ENCODE measurements at places on chromosomes 1 and 21.

GRCh38 chr1:171654942-171655745 lies 2.7 kb upstream of the MYOC start:
- H3K27ac ChIP-seq: peak overlapping the region; percentile 84
- DNase-seq: peak; percentile 88
- H3K27me3 ChIP-seq: no peaks in the 10 kb centered on the region
- no peak overlapping the region for H3K4me3 ChIP-seq
- H3K36me3 ChIP-seq: no peaks in the 10 kb centered on the region
- H3K4me1 ChIP-seq: peaks cover 32% of the 10 kb centered on the region

GRCh38 chr1:14539953-14540563 lies 58.4 kb upstream of the KAZN start:
- no peaks in the 10 kb centered on the region for H3K4me1 ChIP-seq
- no peaks in the 10 kb centered on the region for H3K27me3 ChIP-seq
- DNase-seq: no peak
- no peak overlapping the region for H3K4me3 ChIP-seq
- no peak overlapping the region for H3K27ac ChIP-seq

- peak overlapping the region; percentile 93 for H3K27ac ChIP-seq
- peak overlapping the region; percentile 47 for H3K4me3 ChIP-seq
- peaks cover 24% of the 10 kb centered on the region for H3K4me1 ChIP-seq
Observed at GRCh38 chr1:31715087-31715872, 11.5 kb upstream of the COL16A1 start.

GRCh38 chr1:173527151-173527826 lies 50.2 kb downstream of the PRDX6 start:
- no peaks in the 10 kb centered on the region for H3K36me3 ChIP-seq
- H3K27ac ChIP-seq: no peak overlapping the region
- H3K4me1 ChIP-seq: peaks cover 8% of the 10 kb centered on the region
- no peaks in the 10 kb centered on the region for H3K27me3 ChIP-seq
- DNase-seq: peak; percentile 38
- H3K4me3 ChIP-seq: no peak overlapping the region

- H3K4me1 ChIP-seq: no peaks in the 10 kb centered on the region
- H3K27me3 ChIP-seq: no peaks in the 10 kb centered on the region
- no peaks in the 10 kb centered on the region for H3K36me3 ChIP-seq
- no peak for DNase-seq
- no peak overlapping the region for H3K4me3 ChIP-seq
- H3K27ac ChIP-seq: no peak overlapping the region
Observed at GRCh38 chr21:34880401-34880800, 168.7 kb downstream of the RUNX1 start.
